Activated CD8-positive, alpha-beta memory T cell treated with anti-CD3 and anti-CD28 coated beads, Interleukin-2, amount 50 U/mL, for 4 hours (primary cell): ENCODE measurements at places on chromosomes 12 and 14.

GRCh38 chr14:102058146-102058545, 28.7 kb downstream of the HSP90AA1 start:
- no peak for DNase-seq

GRCh38 chr14:71183876-71184689, 276.8 kb downstream of the PCNX1 start:
- no peak for DNase-seq

DNA sequence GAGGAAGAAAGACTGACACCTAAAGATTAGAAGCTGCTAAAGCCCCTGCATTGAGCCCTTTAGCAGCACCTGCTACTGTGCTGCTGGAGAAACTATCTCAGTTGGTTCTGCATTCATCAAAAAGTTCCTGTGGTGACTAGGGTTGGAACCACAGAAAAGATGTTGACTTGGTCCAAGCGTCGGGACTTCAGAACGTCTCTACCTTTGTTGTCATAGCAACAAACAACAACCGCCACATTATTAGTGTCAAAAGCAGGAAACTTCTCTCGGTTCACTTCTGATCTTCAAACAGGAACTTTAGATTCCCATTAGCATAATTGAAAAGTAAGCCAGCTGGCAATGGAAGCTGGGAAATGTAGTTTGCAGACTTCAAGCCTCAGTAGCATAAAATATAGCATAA, 368.0 kb downstream of the SEC23A start:
- no peak for DNase-seq

GRCh38 chr14:97946240-97946639, 1149.1 kb downstream of the VRK1 start:
- no peak for DNase-seq

GRCh38 chr12:124485371-124485770, 82.0 kb downstream of the NCOR2 start:
- DNase-seq: no peak

- DNase-seq: peak; percentile 36
Observed at GRCh38 chr14:102591372-102591943, 991 bp upstream of the RCOR1 start.

DNA sequence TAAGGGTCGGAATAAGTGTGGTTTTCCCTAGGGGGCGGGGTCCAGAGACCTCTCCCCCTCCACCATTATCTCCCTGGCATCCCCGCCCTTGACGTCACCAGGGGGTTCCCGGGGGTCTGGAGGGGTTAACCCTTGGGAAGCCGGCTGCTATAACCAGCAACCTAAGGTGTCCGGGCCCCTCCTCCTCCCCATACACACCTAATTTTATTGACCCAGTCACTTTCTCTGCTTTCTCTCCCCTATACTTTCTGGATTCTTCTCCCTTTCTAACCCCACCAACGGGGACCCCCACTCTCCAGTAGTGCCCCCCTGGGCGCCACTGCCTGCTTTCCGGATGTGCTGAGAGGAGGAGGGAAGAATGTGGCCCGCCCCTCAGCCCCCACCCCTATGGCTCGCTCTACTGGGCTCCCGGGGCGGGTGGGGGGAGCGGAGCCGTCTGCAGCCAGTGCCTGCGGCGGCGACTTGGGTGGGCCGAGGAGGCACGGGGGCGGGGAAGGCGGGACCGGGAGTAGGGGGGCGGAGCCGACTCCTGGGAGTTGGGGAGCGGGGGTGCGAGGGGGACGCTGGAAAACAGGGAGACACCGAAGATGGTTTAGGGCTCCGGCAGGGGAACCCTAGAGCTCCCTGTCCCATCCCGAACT, 1.8 kb downstream of the GLI1 start:
- peak; percentile 48 for DNase-seq

GRCh38 chr12:53115112-53115890, 12.0 kb downstream of the SOAT2 start:
- DNase-seq: no peak

DNA sequence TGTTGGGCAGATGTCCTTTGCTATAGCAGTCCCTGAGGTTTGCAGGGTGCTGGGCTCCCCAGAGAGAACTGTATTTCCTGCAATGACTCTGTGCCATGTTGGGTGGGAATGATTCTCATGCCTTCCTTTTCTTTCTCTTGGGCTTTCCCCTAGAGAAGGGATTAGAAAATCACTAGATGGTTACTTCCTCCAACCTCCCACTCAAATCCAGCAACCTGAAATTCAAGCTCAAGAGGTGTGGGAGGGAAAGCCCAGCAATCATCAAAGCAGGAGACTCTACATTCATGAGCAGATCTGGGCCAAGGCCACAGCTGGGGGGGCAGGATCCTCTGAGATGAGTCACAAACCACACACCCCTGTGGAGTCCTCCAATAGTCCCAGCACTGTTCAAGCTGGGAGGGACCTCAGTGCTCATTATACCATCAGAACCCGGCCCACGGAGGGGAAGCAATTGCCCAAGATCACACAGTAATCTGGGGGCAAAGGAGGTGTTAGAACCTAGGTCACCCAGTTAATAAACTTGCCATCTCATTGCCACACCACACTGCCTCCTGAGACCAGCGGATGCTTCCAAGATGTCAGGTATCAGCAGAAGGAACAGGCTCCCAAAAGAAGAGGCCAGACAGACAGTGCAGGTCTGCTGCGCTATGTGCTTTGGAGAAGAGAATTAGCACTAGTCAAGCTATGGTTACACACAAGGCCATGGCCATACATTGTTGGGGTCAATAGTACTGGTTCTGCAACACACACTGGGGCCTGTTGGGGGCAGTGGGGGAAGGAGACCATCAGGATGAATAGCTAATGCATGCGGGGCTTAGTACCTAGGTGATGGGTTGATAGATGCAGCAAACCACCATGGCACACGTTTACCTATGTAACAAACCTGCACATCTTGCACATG, 65.7 kb downstream of the TTC9 start:
- no peak for DNase-seq

DNA sequence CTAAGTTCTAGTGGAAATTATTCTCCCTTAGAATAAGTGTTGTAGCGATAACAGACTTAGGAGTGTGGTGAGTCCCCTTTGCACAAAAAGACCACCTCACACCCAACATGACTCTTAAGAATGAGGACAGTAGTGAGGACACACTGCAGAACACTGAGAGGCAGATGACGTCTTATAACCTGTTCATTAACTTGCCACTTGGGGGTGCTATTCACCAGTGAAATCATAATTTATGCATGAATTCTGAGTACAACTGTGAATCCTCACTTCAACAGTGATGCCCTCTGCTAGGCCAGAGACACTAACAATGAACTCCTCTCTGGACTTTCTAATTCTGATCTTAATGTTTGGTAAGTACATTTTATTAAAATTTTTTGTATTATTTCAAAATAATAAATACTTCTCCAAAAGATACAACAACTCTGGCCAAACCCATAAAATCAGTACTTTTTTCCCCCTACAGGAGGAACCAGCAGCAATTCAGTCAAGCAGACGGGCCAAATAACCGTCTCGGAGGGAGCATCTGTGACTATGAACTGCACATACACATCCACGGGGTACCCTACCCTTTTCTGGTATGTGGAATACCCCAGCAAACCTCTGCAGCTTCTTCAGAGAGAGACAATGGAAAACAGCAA, 274.7 kb downstream of the DAD1 start:
- no peak for DNase-seq

DNA sequence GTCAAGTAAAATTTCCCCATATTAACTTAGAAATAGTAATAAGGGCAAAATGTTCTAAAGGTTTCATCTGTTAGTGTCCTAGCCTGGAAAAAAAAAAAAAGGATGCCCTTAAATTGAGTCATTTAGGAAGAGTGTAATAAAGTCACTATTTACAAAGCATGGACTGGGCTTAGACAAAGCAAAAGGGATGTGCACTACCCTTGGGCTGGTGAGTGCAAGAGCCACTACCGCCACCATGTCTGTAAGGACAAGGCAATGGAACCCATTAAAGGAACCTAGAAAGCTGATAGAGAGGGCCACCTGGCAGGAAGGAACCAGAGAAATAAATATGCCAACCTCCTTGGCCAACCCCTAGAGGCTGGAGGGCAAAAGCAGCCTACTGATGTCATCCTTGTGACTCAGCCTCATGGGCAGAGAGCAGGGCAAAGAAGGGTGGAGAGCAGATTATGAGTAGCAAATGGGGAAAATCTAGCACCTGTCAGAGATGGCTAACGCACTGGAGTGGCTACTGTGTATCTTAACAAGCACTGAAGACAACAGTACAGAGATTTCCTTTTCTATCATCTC, 59.5 kb upstream of the FUT8 start:
- no peak for DNase-seq

DNA sequence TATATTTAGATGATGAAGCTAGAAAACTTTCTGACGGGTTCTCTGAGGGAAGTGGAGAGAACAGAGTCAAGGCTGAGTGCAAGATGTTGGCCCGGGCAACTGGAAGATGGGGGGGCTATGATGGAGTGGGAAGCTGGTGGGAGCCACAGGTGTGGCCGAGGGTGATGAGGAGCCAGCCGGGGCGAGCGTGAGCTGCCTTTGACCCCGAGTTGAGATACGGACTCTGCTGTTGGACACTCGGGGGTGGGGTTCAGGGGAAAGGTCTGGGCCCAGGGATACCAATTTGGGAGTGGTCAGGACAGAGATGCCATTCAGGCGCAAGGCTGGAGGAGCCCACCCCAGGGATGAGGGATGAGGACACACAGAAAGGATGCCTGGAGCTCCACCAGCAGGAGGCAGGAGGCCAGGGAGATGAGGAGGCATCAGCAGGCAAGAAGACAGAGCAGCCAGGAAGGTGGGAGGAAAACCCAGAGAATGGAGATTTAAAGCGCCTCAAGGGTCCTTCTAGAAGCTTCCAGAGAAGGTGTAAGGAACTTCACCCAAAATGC, 9.0 kb downstream of the SCARB1 start:
- DNase-seq: no peak
